Stimulated activated CD4-positive, alpha-beta T cell treated with anti-CD3 and anti-CD28 coated beads, TNF-alpha, amount 100 ng/mL, for 1 hour (primary cell): ENCODE measurements at places on chromosomes 3 and 15.

- no peak for DNase-seq
These were observed 71.4 kb upstream of the BHLHE40 start for GRCh38 chr3:4907643-4908432.

DNA sequence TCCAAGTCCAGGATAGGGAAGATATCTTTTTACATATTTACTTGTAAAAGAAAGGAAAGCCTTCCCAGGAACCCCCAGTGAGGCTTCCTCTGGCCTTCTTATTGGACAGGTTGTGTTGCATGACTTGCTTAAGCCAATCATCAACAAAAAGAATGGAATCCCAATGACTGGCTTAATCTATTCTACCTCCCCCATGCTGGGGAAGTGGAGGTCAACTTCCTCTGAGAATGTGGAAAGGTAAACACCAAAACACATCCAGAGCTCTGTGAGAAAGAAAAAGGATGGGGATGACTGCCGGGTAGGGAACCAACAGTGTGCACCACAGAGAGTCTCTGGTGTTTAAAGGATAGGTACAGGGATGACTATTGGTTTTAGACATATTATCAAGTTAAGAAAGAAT is 25.1 kb downstream of the TNIK start:
- DNase-seq, result no peak

GRCh38 chr3:156583469-156583868 is 28.6 kb upstream of the SSR3 start:
- DNase-seq, result no peak

- no peak for DNase-seq
These were observed 55.8 kb downstream of the LPP start for GRCh38 chr3:188209740-188210139.

DNA sequence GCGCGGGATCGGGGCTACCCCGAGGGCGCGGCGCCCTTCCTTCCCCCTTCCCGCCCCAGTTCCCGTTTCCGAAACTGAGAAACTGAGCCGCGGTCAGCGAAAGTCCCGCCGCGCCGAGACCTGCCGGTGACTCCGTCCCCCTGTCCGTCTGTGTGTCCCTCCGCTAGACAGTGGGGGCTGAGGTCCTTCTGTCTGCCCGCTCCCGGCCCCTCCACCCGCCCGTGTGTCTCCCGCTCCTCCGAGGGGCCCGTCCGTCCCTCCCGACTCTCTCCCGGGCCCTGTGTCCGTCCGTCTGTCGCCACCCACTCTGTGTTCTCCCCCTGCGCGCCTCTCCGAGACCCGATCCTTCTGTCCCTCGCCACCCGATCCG is 426 bp downstream of the PRKCD start:
- no peak for DNase-seq

DNA sequence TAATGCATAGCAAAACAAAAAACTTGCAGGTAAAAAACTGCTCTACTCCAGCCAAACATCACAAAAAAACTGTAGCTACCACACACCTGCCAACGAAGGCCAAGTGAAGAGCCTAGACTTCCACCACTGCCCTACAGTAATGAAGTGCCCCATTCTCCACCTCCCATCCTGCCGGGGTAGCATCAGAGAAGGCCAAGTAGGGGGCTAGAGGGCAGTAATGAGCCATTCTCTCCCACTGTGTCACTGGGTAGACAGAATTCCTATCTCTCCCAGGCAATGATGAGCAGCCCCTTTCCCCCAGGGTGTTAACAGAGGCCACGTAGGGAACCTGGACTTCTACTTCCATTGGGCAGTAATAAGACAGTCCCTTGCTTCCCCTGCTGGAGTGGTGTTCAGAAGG is 9.5 kb downstream of the SEC22C start:
- no peak for DNase-seq

DNA sequence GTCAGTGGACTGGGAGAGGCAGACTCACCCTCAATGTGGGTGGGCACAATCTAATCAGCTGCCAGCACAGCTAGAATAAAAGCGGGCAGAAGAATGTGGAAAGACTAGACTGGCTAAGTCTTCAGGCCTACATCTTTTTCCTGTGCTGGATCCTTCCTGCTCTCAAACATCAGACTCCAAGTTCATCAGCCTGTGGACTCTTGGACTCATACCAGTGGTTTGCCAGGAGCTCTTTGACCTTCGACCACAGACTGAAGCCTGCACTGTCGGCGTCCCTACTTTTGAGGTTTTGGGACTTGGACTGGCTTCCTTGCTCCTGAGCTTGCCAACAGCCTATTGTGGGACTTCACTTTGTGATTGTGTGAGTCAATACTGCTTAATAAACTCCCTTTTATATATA is 68.0 kb downstream of the CNTN3 start:
- no peak for DNase-seq

DNA sequence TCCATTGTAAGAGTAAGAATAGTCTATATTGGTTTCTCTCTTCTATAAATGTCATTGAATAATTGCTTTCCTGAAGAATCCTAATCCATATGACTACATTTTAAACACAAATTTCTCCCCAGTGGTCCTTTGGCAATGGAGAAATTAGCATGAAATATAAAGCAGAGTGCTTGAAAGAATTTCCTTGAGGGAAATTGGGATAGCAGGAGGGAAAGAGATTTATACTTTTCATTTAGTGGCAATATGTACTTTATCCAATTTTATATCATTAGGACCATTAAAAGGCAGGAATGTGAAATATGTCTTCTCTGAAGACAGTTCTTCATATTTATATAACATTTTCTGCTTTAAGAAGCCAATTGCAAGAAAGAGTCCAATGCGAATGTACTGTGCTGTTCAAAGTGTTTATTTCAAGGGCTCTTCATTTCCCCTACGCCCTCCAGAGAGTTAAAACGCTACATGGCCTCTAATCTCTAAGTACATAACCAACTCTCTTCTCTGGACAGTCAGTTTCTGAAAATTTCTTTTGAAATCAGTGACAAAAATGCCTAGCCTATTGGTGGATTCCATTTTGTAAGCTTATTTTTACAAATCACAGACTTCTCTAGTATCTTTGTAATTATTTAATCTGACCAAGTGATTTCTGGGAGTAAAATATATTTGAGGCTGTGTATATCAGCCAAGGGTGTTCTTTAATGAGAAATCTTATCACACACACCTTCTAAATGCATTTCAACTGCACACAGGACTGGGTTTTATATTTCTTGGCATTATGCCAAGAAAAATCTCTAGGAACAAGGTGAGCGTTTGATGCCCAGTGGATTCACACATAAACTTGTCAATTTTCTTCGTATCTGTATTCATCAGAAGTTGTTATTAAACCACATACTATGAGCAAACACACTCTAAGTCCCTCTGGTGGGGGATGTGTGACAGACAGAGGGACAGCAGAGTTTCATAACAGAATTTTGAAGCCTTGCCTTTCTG is 51.2 kb downstream of the KCNAB1 start:
- DNase-seq, result no peak

GRCh38 chr15:57902155-57902554 is 163.4 kb downstream of the ALDH1A2 start:
- no peak for DNase-seq

DNA sequence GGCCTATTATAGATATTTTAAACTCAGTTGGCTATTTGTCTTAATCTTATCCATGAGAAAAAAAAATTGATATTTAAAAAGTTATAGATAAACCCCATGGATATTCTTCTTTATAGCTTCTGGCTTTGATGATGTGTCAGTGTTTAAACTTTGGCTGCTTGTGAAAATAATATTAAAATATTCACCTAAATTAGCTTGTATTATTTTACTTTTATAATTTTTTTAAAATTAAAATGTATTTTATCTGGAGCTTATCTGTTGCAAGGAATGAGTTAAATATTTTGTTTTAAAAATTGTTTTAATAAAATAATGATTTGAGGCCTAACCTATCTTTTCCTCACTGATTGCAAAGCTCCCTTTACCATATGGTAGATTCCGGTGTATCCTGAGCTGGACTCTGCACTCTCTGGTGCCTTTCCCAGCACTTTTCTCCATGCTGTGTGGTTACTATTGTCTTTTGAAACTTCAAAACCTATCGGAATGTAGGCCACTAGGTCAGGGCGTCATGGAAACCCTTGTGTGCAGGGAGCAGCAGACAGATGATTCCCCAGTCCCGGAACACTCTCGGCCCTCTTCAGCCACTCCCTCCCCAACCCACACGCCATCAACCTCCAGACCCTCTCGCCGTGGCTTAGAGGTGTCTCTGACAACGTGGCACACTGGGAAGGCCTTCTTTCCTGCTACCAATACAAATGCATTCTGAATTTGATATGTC is 252.3 kb upstream of the ATP10A start:
- no peak for DNase-seq

DNA sequence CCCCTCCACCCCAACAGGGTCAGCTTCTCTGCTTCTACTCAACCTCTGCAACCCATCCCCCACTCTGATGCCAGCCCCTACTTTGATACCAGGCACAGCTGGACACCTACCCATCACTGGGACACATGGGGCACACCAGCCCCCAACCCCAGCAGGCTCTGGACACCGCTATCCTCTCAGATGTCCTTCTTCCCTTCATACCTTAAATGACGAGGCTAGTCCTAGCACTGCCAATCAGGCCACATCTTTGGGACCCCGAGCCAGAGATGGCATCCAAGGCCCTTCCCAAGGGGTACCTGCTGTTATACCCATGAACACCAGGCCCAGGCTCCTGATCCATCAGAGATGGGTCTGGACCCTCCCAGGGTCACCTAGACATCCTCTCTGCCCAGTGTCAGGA is 10.6 kb downstream of the POC1A start:
- no peak for DNase-seq

DNA sequence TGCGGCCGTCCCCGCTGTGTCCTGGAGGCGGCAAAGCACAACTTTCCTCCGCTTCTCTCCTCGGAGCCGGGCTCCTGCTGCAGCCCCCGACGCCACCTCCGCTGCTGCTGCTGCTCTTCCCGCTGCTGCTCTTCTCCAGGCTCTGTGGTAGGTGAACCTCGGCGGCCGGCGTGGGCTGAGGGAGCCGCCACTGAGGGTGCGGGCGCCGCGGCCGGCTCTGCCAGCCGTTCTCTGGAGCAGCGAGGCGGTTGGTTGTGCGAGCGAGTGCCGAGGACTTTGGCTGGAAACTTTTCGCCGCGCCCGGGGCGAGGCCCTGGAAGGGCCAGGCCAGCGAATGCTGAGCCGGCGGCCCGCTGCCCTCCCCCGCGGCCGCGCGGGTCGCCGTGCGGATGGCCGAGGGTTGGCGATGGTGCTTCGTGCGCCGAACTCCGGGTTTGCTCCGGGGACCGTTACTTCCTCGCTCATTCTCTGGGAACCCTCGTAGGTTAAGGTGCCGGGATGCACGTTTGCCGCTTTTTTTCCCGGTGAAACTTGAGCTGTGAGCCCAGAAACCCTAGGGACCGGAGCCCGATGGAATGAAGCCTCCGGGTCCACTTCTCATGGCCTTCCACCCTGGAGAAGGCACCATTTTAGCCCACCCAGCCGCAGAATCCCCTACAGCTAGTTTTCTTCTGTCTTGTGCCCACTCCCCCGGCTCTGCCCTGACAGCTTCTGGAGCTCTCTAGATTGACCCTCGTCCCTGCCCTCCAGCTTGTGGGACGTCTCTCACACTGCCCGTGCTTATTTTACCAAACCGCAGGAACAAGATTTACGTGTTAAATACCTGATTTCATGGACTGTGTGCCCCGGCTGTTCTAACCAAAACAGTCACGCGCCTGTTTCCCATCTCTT is 660 bp downstream of the NECTIN3 start:
- DNase-seq, result no peak

- DNase-seq, result no peak
These were observed 16.0 kb downstream of the ACTR8 start for GRCh38 chr3:53865732-53866499.

- no peak for DNase-seq
These were observed 93.8 kb upstream of the ICE2 start for GRCh38 chr15:60572541-60573421.

- DNase-seq, result no peak
These were observed 3.5 kb upstream of the POPDC2 start for GRCh38 chr3:119663885-119664284.

GRCh38 chr3:64621275-64621674 is 66.5 kb downstream of the ADAMTS9 start:
- DNase-seq, result no peak

DNA sequence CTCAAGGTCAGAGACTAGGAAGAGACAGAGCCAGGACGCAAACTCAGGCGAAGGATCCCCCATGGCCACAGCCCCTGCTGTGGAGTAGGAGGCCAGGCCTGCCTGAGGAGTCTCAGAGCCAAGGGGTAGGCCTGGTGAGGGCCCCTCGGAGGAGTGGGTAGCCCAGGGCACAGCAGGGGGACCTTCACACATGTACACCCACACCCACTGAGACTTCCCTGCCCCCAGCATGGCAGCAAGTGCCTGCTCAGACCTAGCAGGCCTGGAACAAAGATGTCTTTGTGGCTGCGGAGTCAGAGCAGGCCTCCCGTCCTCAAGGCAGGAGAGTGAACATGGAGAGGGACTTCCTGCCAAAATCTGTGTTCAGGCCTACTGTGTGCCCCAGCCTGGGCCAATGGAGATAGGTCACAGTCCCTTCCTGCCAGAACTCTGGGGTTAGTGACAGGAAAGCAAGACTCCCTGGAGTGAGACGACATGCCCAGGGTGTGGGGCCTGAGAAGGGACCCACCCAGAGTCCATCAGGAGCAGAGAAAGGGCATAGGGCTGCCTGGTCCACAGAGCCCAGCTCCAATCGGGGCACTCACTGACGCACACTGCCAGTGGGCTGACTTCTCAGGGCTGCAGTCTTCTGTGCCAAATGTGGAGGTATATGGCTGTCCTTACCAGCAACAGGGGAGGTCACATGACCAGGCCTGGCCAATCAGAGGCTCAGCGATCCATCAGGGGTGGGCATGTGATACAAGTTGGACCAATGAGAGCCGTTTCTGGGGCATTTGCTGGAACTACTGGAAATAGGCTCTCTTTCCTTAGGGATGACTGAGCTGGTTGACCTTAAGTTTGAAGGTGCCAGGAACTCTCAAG is 2.3 kb downstream of the GRIP2 start:
- DNase-seq, result no peak

GRCh38 chr3:56183529-56183928 is 284.7 kb downstream of the ERC2 start:
- DNase-seq, result no peak

DNA sequence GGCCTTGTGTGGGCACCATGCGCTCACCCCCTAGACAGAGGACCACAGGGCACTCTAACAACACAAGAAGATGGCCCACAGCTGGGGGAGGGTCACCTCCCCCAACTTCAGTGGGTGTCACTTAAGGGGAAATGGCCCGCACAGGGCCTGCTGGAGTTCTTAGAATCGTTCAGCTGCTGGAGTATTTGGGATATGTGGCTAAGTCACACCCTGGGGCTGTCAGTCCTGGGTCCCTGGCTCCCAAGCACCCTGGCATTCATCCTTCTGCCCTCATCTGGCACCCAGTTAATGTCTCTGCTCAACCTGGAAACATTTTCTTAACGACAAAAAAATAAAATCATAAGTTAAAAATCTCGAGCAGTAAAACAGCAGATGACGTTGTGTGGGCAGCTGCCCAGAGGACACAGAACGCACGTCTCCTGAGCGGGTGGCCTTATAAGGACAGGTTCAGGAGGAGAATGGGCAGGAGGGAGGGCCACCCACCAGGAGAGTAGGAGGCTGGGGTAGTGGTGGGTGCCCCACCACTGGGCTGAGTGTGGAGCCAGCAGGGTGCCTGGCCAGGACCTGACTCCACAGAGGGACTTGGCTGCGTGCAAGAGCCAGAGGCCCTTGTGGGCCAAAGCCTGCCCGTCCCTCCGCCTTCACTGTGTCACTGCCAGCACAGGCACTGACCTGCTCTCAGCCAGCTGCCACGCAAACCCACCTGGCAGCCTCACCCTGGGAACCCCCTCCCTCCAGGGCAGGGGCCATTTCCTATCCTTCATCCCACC is 11.5 kb downstream of the KBTBD13 start:
- DNase-seq, result no peak

GRCh38 chr3:56857178-56857577 is 55.4 kb upstream of the ARHGEF3 start:
- no peak for DNase-seq

- DNase-seq, result peak; percentile 49
These were observed 14.7 kb downstream of the RHOV start for GRCh38 chr15:40859206-40859851.
